Activated CD8-positive, alpha-beta memory T cell treated with anti-CD3 and anti-CD28 coated beads for 4 hours (primary cell): ENCODE measurements at places on chromosomes 2 and 18.

- DNase-seq: no peak
Measured at GRCh38 chr2:213189001-213189899, 37.8 kb upstream of the IKZF2 start.

DNA sequence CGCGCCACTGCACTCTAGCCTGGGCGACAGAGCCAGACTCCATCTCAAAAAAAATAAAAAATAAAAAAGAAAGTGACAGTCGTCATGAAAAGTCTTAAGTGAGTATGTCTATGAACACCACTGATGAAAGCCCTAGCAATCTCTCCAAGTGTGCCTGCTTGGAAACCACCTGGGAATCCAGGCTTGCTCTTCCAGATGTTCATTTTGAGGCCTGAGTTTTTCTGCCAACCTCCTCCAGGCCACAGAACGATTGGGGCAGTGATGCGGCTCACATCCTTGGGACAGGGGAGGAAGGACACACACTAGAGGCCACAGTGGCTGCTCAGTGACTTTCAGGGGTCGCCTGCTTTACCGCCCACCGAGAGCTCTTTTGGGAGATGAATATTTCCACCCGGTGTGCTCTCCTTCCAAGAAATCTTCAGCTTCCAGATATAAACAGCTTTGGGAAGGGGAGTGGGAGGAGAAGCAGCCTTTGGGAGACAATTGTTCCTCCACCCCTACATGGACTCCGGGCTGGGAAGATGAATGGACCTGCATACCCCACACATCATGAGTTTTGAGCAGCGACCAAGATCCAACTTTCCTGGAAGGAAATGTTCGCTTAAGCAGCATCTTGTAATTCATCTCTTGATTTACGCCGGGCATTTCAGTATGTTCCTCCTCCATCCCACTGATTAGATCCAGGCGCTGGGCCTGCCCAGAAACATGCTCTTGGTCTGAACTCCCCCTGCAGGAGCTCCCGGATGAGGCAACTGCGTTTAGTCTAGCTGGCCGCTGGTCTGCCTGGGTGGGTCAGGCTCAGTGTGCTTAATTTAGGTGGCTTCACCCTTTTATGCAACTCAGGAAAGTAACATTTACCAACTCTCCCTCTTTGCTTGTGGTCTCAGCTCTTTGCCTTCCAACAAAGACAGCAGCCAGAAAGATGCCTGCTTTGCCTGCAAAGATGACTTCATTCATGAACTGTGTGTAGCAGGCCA is 6.2 kb upstream of the ARMC9 start:
- DNase-seq: no peak

- no peak for DNase-seq
Measured at GRCh38 chr2:46277431-46278190, 19.6 kb upstream of the EPAS1 start.

GRCh38 chr2:39608686-39609441 is 56.9 kb upstream of the TMEM178A start:
- no peak for DNase-seq

- DNase-seq: no peak
Measured at GRCh38 chr2:14313341-14313740, 319.2 kb upstream of the LRATD1 start.

DNA sequence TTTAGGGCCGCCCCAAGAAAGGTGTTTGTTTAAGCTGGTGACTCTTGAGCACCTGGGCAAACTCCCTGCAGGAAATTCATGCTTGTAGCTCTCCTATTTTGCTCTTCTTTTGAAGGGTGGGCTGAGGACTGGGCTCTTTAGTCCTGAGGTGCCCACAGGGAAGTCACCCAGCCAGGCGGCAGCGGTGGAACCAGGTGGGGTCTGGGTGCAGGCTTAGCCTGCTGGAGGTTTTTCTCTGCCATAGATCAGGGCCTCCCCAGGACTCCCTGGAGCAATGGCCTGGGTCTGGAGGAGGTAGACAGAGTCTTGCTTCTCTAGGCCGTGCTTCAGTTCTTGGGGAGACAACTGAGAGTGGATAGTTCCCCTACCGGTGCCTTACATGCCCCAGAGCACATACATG is 99.9 kb downstream of the CLIP4 start:
- no peak for DNase-seq

DNA sequence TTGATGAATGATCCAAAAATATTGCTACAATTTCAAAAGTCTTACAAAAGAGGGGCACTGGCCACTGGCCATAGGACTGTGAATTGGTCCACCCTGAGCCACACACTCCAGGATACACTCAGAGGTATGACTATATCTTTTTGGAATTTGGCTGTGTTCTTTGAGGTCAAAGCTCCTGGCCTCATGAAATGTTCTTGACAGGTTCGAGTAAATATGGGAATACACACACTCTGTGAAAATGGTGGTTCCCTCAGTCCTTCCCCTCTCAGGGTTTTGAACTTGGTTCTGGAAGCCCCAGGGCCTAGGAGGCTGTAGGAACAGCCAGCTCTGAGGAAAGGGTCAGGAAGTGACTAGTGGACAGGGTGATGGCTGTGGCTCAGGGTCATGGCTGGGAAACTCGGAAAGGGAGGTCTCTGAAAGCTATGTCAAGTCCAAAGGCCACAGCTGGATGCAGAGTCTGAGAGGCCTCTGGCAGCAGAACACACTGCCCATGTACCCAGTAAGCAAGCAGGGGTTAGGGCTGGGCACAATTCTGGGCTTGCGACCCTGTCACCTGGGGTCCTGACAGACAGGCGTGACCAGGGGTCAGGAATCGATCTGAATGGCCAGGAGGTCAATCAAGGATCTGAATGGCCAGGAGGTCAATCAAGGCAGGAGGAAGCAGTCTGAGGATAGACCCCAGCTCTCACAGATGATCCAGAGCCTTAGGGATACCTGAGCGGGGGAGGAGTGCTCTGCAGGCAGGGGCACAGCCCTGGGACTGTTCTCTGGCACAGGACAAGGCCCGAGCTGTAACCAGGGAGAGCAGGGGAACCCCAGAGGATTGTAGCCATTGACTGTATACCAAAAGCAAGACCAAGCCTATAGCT is 223.4 kb upstream of the SMAD2 start:
- no peak for DNase-seq

- no peak for DNase-seq
Measured at GRCh38 chr18:60873708-60874107, 459.5 kb upstream of the CDH20 start.

DNA sequence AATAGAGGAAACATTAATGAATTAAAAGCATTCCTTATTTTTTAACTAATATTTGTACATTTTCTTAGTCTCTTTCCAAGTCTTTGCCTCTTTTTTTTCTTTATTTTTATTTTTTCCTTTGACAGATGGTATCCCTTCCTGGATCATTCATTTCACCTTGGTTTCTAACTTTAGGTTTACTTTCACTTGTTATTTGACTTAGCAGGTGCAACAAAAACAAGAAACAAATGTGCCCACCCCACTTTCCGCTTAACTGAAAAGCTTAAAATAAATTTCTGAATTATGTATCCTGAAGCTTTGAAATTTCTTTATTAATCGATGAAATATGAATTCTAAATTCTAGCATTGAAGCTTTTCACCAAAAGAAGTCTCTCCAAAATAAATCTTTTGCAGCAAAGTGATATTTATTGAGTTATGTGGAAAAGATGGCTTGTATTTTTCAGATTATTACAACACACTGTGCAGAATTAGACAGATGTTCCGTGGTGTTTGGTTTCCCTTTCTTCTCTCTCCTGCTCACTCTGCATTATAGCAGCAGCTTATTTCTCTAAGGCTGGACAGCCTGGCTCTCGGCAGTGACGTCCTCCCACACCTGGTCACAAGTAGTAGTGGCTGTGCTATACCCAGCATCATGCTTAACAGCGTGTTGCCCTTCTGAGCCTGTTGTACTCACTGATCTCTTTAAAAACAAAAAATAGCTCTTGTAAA is 99.1 kb upstream of the ZNF397 start:
- DNase-seq: no peak
